Left forelimb (tissue), 1 donor: ENCODE measurements at places on chromosomes 12 and 14.

DNA sequence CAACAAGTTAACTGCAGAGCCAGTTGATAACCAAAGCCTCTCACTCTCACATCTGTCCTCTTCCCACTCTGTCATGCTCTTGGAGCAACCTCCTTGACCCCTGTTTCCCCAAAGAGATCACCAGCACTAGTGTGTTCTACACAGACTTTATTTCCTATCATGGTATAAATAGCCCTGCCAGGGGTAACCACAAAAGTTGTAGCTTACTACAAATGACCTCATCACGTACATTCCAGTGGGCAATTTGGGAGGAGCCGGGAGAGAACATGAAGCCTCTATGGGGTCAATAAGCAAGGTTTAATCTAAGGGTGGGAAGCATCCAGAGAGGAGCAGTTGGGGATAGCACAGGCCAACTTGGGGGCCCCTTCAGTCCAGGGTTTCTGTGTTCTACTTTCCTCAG, 186.5 kb downstream of the KCNA5 start:
- no peak for DNase-seq

GRCh38 chr12:10293570-10294227, 14.0 kb upstream of the KLRD1 start:
- no peak for DNase-seq

- no peak for DNase-seq
Measured at GRCh38 chr12:98343002-98343567, 172.3 kb upstream of the TMPO start.

DNA sequence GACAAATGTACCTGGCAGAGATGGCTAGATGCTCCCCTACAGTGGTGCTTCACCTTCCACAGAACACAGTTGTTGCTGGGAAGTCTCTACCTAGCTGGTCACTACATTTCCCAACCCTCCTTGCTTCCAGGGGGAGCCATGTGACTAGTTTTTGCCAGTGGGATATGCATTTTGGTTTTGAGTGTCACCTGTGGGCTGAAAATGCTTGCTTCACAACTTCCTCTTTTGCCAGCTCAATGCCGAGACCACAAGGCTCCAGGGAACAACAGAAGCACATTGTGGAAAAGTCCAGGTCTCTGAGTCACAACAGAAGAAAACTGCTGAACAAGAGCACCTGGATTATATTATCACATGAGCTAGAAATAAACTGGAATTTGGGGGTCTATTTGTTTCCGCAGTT, 48.5 kb upstream of the ARHGAP5 start:
- no peak for DNase-seq

DNA sequence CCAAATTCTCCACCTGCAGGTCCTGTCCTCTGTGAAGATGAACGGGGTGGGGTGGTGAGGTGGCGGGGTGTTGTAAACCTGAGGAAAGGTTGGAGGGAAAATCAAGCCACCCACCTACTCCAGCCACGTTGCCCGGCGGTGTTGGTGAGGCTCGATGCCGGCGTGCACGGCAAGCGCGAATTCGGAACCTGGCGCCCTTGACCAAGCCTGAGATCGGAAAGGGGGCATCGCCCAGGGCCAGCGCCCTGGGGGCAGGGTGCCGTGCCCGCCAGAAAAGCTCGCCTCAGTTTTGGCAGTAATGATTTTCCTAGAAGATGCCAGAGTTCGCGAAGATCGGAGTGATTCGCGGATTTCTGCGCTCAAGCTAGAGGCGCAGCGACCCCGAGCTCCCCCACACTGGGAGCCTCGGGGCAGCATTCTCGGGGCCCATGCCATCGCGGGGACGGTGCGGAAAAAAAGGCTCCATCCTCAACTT, 817 bp downstream of the STXBP6 start:
- DNase-seq: peak; percentile 77
